Stimulated activated naive CD8-positive, alpha-beta T cell treated with anti-CD3 and anti-CD28 coated beads, Interleukin-15, Interleukin-2, amounts not matched to agents 100 U/mL and 50 U/mL, for 24 hours (primary cell): ENCODE measurements at places on chromosomes 3 and 15.

DNA sequence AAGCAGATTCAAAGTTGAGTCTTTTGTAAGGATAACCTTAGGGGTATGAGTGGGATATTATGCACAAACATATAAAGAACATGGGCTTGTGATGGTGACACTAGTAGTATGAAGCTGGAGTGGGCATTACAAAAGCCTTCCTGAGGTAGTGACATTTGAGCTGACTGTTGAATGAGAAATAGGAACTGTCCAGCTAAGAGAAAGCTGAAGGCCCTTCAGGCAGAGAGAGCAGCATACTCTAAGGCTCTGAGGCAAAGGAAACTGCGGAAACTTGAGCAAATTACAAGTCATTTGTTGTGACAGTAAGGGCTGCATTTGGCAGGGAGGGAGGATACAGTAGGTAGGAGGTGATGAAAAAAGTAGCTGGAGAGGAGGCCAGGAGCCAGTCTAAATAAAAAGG is 190.7 kb upstream of the CD96 start:
- no peak for DNase-seq

DNA sequence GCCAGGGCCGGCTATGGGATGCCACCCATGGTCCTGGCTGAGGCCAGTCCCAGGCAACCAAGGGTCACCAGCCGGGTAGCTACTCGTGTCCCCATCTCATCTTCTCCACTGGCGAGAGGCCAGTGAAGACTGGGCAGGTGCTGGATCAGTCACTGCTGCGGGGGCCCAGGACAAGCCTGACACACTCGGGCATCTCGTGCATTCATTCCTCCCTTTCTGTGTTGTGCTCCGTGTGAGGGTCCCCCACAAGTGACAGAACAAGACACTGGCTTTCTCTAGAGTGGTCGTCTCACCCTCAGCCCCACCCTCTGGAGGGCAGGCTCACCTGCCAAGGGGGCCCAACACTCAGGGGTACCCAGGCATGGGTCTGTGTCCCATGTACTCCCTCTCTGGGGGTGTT is 48.4 kb downstream of the ROPN1B start:
- no peak for DNase-seq

- no peak for DNase-seq
Measured at GRCh38 chr3:105014631-105015030, 352.1 kb upstream of the ALCAM start.

- DNase-seq, result no peak
Measured at GRCh38 chr3:129506231-129506742, 22.2 kb upstream of the RHO start.

DNA sequence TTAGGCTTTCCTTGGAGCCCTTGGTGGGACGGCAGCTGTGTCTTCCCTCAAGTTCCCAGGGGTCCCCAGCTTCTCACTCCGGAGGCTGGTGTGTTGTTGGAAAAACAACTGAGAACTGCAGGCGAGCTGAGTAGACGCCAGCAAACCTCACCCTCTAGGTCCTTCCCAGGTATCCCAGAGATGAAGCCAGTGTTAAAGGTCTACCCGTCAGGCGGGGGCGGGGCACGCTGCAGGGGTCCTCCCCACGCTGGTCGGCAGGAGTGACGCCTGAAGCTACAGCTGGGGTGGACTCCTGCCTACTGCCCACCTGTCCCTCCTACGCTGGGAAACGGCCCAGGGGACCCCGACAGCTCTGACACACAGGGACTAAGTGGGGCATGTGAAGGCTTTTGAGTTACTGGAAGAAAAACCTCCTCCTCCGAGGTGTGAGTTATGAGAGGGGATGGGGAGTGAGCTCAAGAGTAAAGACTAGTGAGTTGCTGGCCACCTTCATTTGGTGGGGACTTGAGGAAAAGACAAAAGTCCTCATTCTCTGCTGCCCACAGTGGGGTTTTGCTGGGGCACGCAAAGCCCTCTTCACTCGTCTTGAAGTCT is 32.2 kb upstream of the SNRPA1 start:
- no peak for DNase-seq

DNA sequence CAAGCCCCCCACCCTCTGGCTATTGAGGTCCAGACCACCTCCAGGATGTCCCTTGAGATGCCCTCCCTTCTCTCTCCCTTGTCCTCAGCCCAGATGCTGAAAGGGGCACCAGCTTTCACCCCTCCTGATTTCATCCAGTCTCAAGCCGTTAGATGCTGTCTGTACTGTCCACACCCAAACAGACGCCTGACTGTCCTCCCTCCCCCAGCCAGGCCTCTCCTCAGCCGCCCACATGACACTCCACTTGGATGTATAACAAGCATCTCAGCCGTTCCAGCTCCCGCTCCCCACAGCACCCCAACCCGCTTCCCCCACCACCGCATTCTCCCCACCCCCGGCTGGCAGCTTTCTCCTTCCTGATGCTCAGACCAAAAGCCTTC is 25.0 kb upstream of the CYP11A1 start:
- DNase-seq, result no peak

DNA sequence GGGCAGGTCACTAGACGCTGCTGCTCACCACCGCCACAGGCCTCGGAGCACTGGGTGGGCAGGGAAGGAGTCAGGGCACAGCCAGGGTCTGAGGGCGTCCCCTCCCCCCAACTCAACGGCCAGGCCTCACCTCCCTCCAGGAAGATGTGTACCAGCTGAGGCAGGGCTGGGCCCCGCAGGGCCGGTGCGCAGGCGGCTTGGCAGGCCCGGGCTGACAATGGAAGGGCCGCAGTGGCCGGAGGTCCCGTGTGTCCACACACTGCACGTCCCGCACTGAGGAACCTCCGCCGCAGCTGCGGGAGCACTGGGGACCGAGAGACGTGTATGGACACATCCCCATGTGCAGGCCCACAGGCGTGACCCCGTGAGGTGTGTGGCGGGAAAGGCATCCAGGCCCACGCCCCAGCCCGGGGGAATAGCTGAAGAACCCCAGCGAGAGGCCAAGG is 47.4 kb downstream of the ADAMTS7 start:
- DNase-seq, result no peak

GRCh38 chr15:70627734-70628548 is 135.4 kb downstream of the UACA start:
- no peak for DNase-seq
